G401 (cell line): ENCODE measurements at places on chromosomes 4 and X.

DNA sequence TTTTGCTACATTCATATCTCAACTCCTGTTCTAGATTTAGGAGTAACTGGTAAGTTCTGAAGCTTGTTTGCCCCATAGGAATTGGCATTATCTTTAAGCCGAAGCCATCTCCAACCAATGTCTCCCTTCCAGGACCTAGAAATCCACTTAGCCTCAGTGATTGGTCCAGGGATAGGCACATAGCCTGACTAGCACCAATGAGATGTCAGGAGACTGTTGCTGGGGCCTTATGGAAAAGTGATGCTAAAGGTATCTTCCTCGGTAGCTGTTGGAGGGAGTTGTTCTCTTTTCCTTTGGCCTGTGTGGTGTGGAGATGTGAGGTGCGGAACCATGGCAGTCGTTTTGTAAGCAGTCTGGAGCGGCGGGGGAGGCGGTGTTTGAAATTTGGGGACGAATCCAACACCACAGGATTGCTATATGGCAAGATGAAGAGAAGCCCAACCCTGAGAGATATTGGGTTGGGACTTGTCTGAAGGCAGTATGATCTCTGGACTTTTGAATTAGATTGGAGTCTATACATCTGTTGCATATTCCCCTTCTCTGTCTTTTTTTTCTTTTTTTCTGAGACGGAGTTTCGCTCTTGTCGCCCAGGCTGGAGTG lies 109.8 kb upstream of the ATP6AP2 start:
- DNase-seq = no peak

GRCh38 chrX:4547213-4547836 lies 833.9 kb upstream of the PRKX start:
- DNase-seq = peak; percentile 42

DNA sequence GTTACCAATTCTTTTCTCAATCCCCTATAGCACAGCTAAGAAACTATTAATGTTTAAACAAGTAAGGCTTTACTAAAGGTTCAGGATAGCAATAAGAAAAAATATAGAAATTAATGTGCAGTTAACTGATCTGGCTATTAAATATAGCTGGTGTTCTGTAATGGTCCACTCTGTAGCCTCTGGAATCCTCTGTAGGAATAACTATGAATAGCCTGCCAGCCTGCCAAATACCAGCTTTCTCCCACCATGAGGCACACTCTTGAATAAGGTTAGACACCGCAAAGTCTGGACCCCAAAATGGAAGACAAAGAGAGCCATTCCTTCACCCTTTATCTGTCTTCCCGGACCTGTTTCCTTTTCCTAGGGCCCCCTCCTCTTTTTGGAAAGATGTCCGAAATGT lies 30.6 kb downstream of the CEP44 start:
- DNase-seq = no peak

DNA sequence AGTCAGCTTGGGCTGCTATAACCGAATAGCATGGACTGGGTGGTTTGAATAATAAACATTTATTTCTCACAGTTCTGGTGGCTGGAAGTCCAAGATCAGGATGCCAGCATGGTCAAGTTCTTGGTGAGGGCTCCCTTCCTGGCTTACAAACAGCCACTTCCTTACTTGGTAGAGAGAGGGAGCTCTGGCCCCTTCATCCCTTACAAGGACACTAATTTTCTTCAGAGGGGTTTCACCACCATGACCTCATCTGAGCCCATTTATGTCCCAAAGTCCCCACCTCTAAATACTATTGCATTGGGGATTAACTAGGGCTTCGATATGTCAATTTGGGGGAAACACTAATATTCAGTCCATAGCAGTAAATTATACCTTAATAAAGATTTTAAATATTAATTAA lies 61.8 kb downstream of the CLNK start:
- no peak for DNase-seq

GRCh38 chr4:54096295-54096962 lies 3.5 kb upstream of the GSX2 start:
- no peak for DNase-seq
